ENCODE measurements at places on chromosomes 6 and 20.

GRCh38 chr6:42163981-42164380, 9.2 kb upstream of the GUCA1A start:
- no peak for DNase-seq

DNA sequence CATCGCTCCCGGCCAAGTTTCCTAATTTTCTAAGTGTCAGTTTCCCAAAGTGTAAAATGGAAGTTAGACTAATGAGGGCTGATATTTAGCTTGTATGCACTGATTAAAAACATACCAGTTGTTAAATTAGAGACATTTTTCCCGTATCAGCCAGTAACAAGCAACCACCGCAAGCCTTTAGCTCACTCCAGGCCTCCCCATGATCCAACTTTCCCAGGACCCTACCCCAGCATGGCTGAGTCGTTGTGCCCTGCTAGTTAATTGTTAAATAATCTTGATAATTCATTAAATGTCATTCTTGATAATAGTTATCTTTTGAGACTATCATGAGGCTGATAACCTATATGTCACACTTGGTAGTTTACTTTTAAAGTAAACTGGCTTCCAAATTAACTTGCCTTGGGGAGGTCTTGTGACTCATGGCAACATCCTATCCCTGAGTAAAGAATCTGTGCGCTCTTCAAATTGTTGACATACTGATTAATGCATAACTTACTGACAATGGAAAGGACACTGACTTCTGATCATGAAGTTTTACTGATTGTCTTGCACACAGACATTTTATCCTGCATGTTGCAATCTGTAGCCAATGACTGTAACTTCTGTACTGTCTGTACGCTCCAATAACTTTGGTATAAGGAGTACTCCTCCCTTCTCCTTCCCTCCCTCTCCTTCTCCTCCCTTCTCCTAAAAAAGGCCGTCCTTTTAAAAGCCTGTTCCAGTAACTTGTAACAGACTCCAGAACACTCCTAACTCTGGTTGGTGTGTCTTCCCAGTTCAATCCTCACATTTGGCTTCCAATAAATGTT, 6.3 kb upstream of the GTF3C6 start:
- no peak for DNase-seq

DNA sequence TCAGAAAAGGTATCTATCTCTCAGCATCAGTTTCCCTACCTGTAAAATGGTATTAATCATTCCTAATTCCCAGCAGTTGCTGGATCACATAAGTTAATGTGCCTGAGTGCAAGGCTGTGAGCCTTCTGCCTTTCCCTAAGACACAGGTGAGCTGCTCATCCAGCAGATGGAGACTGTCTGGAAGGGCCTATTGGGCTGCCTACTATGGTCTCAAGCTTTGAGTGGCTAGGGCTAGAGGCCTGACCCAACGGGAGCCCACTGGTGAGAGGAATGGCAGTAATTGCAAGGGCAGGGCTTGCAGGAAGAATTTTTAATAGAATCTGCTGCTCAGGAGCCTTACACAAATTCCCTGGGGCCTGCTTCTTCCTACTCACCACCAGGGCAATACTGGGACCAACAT, 4.3 kb downstream of the KHDC1 start:
- no peak for DNase-seq

DNA sequence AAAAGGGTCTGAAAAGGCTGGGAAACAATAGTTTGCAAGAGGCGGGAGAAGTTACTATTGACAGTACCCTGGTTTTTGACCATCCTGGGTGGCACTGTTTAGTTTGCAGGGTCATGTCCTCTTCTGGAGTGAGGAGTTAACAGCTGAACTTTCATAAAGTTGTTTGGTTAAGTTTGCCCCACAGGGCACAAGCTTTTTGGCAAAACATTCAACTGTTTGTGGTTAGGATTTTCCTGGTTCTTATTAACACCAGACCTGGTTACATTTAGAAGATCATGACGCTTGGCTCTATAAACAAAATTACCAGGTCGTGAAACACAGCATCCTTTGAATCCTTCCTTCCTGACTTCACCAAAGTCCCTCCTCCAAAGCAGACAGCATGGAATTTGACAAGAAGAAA, 106.1 kb downstream of the RIN2 start:
- no peak for DNase-seq

DNA sequence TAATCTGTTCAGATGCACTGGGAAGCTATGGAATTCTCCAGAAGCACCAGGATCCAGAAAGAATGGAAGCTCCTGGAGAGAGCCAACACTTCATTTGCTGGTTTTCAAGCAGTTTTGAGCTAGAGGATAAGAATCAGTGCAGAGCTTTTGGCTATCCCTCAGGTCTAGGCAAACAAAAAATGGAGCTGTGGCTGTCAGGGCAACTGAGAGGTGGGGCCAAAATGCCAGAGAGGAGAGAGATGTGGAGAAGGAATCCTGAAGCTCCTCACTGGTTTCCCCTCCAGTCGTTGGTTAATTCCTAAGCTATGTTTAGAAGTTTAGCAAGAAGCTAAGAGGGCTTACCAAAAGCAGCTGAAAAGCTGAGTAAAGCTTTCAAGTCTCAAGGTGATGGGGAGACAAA, 294.2 kb upstream of the JARID2 start:
- DNase-seq: no peak

- no peak for DNase-seq
These were observed 72.4 kb downstream of the FOXF2 start for GRCh38 chr6:1461736-1462135.

All from GM10248 (cell line).